ENCODE measurements at places on chromosomes 13 and 19.

DNA sequence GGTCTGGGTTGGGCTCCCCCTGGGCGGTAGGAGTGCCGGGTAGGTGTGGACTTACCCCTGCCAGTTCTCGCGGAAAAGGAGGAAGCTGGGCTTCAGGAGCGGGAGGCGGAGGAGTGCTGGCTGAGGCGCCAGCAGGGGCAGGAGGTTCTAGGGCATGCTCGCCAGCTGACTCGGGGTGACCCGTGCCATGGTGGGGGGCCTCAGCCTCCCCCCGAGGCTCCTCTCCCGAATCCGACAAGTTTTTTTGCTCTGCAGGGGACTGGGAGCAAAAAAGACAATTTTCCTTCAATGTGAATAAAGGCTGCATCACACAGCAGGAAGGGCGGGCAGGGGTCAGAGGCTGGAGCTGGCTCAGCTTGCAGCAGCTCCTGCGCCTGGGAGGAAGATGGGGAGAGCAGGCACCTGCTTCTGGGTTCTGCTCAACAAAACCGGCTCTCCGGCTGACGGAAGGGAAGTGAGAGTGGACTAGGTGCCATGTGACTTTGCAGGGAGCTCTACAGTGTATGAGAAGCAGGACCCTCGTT, 26.5 kb downstream of the RANBP3 start:
- DNase-seq, result no peak

DNA sequence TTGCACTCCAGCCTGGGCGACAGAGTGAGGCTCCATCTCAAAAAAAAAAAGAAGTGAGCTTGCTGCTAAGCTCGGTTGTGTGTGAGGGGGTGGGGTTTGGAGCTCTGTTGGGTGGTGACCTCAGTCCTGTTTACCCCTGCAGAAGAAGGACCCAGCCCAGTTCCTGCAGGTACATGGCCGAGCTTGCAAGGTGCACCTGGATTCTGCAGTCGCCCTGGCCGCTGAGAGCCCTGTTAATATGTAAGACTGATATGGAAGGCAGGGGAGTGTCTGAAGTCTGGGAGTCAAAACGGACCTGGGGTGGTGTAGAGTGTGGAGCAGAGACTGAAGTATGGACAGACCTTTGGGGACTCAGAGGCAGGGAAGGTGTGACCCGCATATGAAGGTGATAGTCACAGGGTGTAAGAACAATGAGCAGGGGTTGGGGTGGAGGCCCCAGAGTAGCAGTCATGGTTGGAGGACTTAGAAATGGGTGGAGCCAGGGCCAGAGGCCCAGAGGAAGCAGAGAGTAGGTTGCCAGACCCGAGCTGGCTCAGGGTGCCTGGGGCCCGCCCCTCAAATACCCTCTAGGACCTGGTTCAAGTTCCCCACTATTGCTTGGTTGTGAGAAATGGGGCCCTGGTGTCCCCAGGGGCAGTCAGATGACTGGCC, 13.2 kb downstream of the CLASRP start:
- DNase-seq, result no peak

- DNase-seq, result no peak
Measured at GRCh38 chr19:41434450-41434849, 5.3 kb downstream of the DMAC2 start.

- DNase-seq, result no peak
Measured at GRCh38 chr19:10018263-10018662, 5.0 kb downstream of the RDH8 start.

DNA sequence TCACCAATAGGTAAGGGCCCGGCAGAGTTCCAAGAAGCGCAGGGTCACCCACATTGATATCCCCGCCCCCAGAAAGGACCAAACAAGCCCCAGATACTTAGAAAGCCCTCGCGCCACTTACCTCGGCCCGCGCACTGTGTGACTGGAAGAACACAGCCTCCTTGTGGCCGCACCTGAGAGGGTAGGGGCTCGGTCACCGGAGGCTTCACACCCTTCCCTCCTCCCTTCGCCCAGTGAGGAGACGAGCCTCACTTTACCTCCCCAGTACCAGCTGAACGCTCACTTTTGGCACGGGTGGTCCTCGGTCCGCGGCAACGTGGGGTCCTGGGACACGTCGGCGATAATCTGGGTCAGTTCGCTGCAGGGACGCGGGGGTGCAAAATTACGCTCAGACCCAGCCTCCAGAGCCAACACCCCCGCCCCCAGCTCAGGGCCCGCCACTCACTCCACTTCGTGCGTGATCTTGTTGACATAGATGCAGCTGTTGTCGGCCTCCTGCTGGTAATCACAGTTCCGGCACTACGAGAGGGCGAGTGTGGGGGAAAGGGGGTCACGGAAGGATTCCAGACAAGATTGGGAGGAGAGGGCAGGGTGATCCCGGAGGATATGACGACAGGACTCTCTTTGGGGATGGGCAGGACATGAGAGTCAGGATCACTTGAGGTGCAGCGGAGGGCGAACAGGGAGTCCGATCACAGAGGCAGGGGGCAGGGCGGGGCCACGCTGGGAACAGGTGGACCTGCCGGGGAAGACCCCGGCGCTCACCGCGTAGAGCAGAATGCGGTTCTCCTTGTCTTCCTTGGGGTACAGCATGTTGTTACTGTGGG, 568 bp downstream of the POLR2I start:
- peak; percentile 24 for DNase-seq

GRCh38 chr13:30037766-30038165, 187.3 kb upstream of the UBL3 start:
- DNase-seq, result no peak

GRCh38 chr13:20360041-20360491, 127.9 kb upstream of the GJB6 start:
- DNase-seq, result no peak

DNA sequence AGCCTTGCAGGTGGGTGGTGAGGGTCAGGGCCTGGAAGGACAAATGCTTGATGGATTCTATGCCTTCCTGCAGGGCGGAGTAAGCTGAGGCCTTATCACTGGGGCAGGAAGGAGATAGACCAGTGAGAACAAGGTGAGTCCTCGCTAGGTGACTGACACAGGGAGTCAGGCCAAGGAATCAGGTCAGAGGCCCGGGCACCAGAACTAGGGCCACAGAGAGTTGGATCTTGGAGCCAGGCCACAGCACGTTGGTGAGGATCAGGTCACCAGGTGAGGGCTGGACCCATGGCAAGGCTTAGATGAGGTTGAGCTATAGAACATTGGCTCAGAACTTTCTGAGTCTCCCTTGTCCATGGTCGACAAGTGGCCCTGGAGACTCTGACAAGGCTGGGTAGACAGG, 328.2 kb downstream of the FOXO1 start:
- no peak for DNase-seq

- DNase-seq, result no peak
Measured at GRCh38 chr19:52778811-52779210, 7.8 kb downstream of the ZNF600 start.

DNA sequence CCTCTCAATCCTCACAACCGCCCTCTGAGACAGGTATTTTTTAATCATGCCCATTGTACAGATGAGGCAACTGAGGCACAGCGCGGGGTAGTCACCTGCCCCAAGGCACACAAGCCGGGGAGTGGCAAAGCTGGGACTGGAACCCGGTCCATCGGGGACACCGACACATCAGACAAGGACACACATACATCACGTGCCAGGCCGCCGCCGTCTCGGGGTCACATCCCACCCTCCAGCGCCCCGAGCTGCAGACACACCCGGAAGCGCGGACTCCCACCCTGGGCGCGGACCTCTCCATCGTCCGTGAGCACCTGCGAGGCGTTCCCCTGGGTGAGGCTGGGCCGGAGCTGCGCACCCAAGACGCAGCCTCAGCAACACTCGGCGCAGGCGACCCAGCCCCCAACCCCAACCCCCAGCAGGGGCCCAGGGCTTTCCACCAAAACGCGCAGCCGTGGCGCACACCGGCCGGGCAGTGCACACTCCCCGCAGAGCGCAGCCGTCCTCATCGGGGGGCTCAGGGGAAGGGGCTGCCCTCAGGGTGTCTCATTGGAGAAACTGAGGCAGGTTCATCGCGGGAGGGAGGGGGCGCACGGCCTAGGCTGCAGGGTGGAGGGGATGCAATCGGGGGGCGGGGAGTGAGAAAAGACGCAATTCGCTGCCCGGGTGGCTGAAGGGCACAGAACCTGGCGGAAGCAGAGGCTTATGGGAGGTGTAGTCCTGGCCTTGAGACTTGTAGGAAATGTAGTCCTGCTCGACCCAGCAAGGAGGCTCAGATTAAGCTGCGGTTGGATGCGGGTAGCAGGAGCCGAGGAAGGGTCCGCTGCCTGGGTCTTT, 1.9 kb upstream of the LMTK3 start:
- DNase-seq, result peak; percentile 72

- DNase-seq, result no peak
Measured at GRCh38 chr19:51781999-51782398, 13.0 kb upstream of the FPR3 start.

GRCh38 chr13:65063753-65064152, 2166.4 kb downstream of the PCDH9 start:
- DNase-seq, result no peak

DNA sequence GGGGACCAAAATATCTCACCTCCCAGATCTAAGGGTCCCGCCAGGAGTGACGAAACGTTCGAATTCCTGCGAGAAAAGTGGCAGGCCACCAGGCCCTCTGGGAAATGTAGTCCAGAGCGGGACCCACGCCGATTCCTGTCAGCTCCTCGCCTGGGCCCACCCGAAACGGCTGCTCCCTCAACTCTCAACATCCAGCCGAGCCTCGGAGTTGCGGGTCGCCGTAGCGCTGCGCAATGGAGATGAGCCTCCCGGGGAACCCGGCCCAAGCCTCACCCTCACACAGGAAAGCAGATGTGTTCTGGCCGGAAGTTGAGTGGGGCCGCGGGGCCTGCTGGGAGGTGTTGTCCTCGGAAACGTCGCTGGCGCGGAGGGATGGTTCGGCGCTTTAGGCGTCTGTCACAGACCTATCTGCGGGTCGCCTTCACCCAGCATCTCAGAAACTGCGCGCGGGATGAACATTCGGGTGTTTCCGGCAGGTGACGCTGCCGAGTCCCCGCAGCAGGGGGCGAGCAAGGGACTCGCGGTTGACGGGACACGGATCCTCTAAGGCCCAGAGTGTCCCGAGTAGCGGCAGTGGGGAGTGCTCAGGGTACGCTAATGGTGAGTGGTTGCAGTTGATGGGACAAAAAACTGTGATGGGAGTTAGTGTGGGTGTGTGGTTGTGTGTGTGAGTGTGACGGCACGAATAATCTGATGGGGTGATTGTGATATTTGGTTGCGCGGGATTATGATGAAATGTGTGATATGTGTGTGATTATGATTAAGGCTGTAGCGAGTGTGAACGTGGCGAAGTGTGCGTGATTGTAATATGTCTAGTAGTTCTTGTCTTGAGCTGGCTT, at the start of the genes ZNF568 and ZNF829:
TSS of gene ZNF568 (plus strand) at position 341 of the 839 bp plus-strand sequence. CDS start 6,439 bp downstream, outside the sequence.
TSS of gene ZNF829 (minus strand) at position 300 of the 839 bp plus-strand sequence. CDS start 1,124 bp downstream, outside the sequence.
- peak; percentile 83 for DNase-seq

- no peak for DNase-seq
Measured at GRCh38 chr13:78602561-78603239, 652 bp downstream of the POU4F1 start.

GRCh38 chr19:40889366-40889765, 7.3 kb upstream of the CYP2A7 start:
- DNase-seq, result no peak

GRCh38 chr13:41694545-41695301, 237.4 kb downstream of the RGCC start:
- no peak for DNase-seq

- no peak for DNase-seq
Measured at GRCh38 chr13:78934336-78934735, 275.4 kb upstream of the OBI1 start.

- DNase-seq, result no peak
Measured at GRCh38 chr19:49904136-49904535, 7.4 kb upstream of the IL4I1 start.

- DNase-seq, result no peak
Measured at GRCh38 chr13:46716821-46717220, 80.1 kb downstream of the ESD start.

DNA sequence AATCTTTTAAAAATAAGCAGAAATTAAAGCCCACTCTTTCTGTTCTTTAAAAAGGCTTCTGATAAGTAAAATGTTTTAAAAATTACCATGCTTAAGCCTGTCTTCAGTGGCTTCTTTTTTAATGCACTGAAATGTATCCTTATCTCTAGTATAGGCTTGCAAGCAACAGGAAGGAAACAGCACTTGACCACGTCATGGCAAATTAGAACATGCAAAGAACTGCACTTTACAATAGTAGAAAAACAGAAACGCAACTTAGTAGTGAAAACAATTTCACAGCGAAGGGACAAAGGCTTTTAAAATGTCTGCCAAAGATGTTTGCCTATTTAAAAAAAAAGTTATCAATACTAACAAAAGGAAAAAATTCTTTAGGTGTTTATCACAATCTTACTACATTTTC, 36.3 kb downstream of the ELF1 start:
- DNase-seq, result no peak

Data from nephron progenitor cell (in vitro differentiated cells).